ENCODE measurements at places on chromosomes 5 and 9.

DNA sequence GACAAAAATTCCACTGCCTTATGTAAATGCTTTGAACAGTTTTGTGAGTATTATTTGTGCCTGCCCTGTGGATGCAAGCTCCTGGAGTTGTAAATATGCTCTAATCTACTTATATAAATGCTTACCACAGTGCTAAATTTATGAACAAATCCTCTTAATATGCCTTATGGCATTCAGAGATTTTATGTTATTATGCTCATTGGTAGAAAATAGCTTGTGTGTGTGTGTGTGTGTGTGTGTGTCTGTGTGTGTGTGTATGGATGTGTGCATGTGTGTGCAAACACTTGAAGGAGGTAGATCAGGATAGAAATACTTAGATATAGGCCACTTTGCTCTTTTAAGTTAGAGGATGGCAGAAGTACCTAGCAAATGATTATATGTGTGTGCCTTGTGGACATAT lies 253.9 kb downstream of the TAF11L14 start:
- no peak for DNase-seq

- DNase-seq = no peak
Observed at GRCh38 chr5:77640589-77641396, 2.3 kb upstream of the OTP start.

- DNase-seq = no peak
Observed at GRCh38 chr5:59428391-59428790, 465.1 kb downstream of the PDE4D start.

- no peak for DNase-seq
Observed at GRCh38 chr9:42388846-42389245, 205.4 kb downstream of the SPATA31A6 start.

GRCh38 chr9:4548811-4549725 lies 58.8 kb downstream of the SLC1A1 start:
- DNase-seq = no peak

- DNase-seq = no peak
Observed at GRCh38 chr9:4416467-4416866, 73.8 kb upstream of the SLC1A1 start.

GRCh38 chr9:135079676-135080075 lies 7.8 kb upstream of the OLFM1 start:
- no peak for DNase-seq

DNA sequence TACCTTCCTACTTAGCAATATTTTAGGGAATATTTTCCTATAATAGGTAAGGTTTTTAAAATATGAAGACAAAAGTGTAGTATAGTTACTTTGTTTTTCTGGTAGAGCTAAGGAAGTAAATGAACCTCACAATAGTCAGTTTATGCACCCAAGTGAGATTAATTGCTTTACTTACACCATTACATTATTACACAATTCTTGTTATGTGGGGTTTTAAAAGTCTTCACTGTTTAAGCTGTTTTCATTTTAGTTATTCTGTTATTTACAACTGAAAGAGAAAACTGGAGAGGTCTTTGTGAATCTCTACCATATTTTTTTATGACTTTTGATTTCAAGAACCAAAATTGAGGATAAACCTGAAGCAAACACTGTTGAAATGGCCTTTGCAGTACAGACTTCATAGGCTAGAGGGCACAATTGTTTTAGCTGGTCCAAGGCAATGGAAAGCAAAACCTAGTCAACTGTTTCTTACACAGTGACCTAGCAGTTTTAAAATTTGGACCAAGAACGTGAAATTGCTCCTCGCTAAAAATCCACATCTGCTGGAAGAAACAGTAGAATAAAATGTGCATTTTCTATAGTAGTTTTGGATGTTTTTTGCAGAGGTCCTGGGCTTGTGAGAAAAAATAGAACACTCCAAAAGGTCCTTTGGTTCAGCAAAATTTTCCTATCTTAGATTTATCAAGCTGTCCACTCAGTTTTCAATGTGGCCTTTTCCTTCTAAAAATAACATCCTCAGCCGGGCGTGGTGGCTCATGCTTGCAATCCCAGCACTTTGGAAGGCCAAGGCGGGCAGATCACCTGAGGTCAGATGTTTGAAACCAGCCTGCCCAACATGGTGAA lies 66.4 kb upstream of the FER start:
- DNase-seq = no peak

- DNase-seq = no peak
Observed at GRCh38 chr9:132216861-132217619, 55.2 kb downstream of the NTNG2 start.

DNA sequence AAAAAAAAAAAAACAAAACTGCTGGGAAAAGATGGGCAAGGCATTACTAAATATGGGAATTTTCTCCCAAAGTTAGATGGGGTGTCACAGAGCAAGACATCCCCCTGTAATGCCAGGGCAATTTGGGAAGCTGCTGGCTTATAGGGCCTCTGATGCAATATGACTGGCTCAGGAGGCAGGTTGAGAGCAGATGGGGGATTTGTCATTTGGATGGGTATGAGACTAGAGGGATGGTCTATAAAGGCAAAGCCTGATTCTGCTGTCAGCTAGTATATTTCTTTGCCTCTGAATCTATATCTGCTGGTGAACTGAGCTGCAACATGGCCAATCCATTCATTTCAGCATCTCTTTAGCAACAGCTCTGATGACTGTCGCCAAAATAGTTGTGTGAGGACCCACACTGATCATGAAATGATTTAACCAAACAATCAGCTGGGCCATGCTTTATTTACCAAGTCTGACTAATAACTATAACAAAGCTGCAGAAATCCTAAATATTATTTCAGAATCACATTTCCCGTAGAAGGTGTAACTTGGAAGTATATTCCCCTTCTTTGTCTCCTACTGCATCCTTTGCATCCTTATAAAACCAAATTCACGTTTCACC lies 455.1 kb upstream of the ZNF608 start:
- DNase-seq = no peak

- no peak for DNase-seq
Observed at GRCh38 chr9:98070704-98071103, 14.2 kb downstream of the NANS start.

GRCh38 chr9:37915911-37916470 lies 12.1 kb upstream of the SLC25A51 start:
- DNase-seq = no peak

DNA sequence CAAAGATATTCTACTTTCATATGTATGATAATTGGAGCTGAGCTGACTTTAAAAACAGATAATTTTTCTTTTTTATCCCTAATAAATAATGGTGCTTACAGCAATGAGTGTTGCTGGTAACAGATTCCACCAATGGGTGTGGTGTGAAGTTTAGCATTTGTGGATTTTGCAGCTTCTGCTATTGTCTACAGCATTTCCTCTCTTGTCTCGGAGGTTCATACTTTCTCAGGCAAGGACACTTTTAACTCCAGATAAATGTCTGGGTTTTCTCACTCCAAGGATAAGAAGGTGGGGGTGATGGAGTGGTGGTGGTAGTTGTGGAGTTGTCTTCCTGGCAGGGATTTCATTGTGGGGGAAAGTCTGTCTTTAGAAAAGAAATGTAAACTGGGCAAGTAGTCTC lies 120.0 kb upstream of the CDKN2B start:
- no peak for DNase-seq

GRCh38 chr9:114525513-114525912 lies 20.2 kb upstream of the WHRN start:
- DNase-seq = no peak

- no peak for DNase-seq
Observed at GRCh38 chr9:2018162-2018643, 3.1 kb downstream of the SMARCA2 start.

GRCh38 chr5:7242118-7242710 lies 153.7 kb upstream of the ADCY2 start:
- DNase-seq = no peak

DNA sequence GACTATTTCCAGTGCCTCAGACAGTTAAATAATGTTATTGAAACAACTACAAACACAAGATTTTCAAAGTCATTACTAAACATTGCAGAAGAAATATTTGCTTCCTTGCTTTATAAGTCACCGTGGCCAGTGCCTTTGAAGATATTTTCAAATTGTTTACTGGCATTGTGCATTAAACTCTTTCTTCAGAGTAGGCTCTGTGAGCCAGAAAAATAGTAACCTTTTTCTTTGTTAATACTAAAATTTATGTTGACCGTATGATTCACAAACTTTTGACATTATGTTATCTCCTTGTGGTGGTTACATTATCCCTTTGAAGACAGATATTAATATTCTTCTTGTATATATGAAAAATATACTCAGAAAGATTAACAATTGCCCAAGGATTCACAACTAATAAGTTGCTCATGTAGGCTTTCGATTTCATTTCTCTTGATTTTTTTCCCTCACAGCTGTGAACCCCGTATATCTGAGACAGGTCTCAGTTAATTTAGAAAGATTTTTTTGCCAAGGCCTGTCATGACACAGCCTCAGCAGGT lies 140.1 kb downstream of the NR3C1 start:
- no peak for DNase-seq

DNA sequence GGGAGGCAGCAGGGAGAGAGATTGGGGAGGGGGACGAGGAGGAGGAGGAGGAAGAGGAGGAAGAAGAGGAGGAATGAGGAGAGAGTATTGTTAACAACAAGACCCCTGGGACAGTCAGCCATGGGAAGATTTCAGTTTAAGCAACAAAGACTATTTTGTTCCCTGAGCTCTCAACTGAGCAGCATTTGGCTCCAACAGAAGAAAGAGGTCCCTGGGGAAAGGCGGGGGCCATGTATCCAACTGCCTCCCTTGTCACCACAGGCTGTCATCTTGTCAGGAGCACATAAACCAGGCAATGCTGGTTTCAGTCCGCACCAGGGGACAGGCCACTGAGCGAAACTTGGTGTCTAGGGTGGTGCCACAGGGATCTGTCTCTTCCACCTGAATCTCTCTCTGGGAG lies 316.1 kb downstream of the TLE1 start:
- no peak for DNase-seq

All from stimulated activated CD4-positive, alpha-beta T cell treated with anti-CD3 and anti-CD28 coated beads, Interleukin-1b, Interleukin-23, amount 100 ng/mL, for 1 hour (primary cell).